ENCODE measurements at places on chromosomes 11 and 22.

DNA sequence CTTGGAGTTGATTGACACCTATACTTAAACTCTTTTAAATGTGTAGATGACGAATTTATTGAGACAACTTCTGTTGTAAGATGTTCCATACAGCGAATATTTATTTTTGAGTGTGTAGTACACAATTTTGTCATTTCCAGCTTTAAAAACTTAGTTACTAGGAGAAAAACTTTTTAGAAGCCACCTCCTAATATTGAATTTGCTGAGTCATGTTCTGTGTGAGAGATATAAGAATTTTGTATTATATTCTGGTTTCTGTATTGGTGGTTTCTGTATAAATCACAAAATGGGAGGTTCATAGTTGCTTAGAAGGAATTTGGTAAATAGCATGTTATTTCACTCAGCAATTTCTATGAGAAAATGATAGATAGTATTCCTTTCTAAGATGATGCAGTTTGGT lies 171.3 kb downstream of the WNT11 start:
- no peak for DNase-seq

- no peak for DNase-seq
Measured at GRCh38 chr11:34332524-34332923, 25.3 kb downstream of the ABTB2 start.

GRCh38 chr11:69353696-69354544 lies 60.0 kb downstream of the MYEOV start:
- no peak for DNase-seq

GRCh38 chr11:118878163-118878563 lies 5.5 kb upstream of the CXCR5 start:
- no peak for DNase-seq

All from cortex of kidney (tissue), 1 donor.